ENCODE measurements at places on chromosomes 5 and 9. TPM values are rescaled to one million over a fixed set of nuclear protein-coding genes. Genes with fewer than 3 reads are reported as not detected.
A peak's percentile ranks its signal among the peaks of the same experiment; 100 is the strongest.

The KCNV2 gene
- not detected for total RNA-seq

The LHX3 gene
- total RNA-seq: not detected

The AQP3 gene
- total RNA-seq: 50.3 TPM

DNA sequence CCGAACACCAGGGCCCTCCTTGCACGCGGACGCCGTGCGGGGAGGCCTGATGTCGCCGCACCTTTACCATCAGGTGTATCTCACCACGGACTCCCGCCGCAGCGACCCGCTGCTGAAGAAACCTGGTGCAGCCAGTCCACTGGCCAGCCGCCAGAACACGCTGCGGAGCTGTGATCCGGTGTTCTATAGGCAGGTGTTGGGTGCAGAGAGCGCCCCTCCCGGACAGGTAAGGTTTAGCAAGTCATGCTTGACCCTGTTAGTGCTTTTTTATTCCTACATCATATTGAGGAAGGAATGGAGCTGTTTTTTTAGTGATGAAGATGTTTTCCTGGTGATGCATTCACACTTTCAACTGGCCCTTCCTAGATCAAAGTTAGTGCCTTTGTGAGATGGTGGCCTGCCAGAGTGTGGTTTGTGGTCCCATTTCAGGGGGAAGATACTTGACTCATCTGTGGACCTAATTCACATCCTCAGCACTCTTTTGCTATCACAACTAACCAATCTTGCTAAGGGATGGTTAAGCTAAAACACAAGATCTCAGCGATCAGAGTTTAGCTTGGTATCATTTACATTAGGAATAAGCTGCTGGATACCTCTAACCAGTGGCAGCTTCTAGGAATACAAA lies 2.7 kb downstream of the PCDHGC3 start:
- H3K27me3 ChIP-seq: no peaks in the 10 kb centered on the region
- no peak overlapping the region for H3K4me3 ChIP-seq
- peak; percentile 93 for DNase-seq
- H3K4me1 ChIP-seq: peaks cover 29% of the 10 kb centered on the region
- no peaks in the 10 kb centered on the region for H3K36me3 ChIP-seq
- no peak overlapping the region for H3K27ac ChIP-seq

- no peaks in the 10 kb centered on the region for H3K4me1 ChIP-seq
- DNase-seq: no peak
- no peak overlapping the region for H3K27ac ChIP-seq
- H3K4me3 ChIP-seq: no peak overlapping the region
- no peaks in the 10 kb centered on the region for H3K27me3 ChIP-seq
Measured at GRCh38 chr5:112070022-112070421, 313.0 kb upstream of the NREP start.

GRCh38 chr5:76269259-76269931 lies 133.7 kb upstream of the IQGAP2 start:
- H3K27ac ChIP-seq: no peak overlapping the region
- H3K4me1 ChIP-seq: peaks cover 8% of the 10 kb centered on the region
- H3K4me3 ChIP-seq: no peak overlapping the region
- H3K27me3 ChIP-seq: no peaks in the 10 kb centered on the region
- no peaks in the 10 kb centered on the region for H3K36me3 ChIP-seq

GRCh38 chr5:176955895-176956294 lies 50.7 kb downstream of the UIMC1 start:
- no peak overlapping the region for H3K4me3 ChIP-seq
- H3K36me3 ChIP-seq: peaks cover 1% of the 10 kb centered on the region
- no peak overlapping the region for H3K27ac ChIP-seq
- no peaks in the 10 kb centered on the region for H3K27me3 ChIP-seq

The ENTREP1 gene
- 10.9 TPM for total RNA-seq

The OLFM1 gene
- total RNA-seq: 6.3 TPM

- H3K4me1 ChIP-seq: peaks cover 10% of the 10 kb centered on the region
- H3K36me3 ChIP-seq: no peaks in the 10 kb centered on the region
- no peak overlapping the region for H3K4me3 ChIP-seq
Measured at GRCh38 chr5:14574096-14574495, 7.5 kb upstream of the OTULINL start.

GRCh38 chr9:105223544-105224140 lies 20.8 kb upstream of the SLC44A1 start:
- H3K4me3 ChIP-seq: no peak overlapping the region
- no peaks in the 10 kb centered on the region for H3K4me1 ChIP-seq
- H3K36me3 ChIP-seq: no peaks in the 10 kb centered on the region
